Activated CD8-positive, alpha-beta T cell treated with anti-CD3 and anti-CD28 coated beads, Interleukin-2, amount 10 ng/mL, durations not matched to agents 7 days and 5 days (primary cell): ENCODE measurements at places on chromosomes 3 and 15. TPM values are rescaled to one million over a fixed set of nuclear protein-coding genes. Genes with fewer than 3 reads are reported as not detected.

DNA sequence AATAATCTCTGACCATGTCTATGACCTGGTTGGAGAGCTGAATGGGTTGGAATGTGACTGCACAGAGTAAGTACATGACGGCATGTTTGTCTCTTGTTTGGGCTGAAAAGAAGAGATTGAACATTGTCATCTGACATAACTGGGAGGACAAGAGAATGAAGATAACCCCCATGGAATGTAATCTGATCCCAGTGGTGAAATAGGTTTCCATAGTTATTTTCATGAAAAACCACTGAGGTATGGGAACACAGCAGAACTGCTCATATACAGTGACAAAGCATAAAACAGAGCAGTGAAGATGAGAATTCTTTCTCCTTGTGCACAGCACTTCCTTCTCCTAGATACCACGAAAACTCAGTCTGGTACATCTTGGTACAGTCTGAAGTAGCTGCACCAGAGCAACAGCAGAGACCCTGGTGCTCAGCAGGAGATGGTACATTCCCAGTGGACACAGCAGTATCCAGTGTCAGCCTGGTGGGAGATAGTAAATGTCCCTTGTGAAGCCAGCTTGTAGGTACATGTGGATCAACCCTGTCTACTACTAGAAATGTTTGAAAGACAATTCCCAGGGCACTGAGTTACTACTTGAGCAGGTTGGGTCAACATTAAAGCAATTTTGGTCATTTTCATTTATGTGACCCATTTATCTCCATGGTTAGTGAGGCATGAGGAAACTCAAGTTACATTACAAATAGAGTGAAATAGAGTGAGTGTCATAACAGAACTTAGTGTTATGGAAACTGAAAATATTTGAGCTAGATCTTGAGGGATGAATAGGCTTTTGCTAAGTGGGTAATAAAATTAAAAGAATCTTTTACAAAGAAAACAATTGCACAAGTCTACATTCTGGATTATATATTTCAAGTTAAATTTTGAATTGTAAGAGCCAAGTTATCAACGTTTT, 178.3 kb downstream of the SUCNR1 start:
- no peak for DNase-seq

GRCh38 chr15:30958219-30958618, 33.2 kb downstream of the MTMR10 start:
- DNase-seq: no peak

GRCh38 chr3:136644212-136644611, 108.0 kb downstream of the STAG1 start:
- no peak for DNase-seq

DNA sequence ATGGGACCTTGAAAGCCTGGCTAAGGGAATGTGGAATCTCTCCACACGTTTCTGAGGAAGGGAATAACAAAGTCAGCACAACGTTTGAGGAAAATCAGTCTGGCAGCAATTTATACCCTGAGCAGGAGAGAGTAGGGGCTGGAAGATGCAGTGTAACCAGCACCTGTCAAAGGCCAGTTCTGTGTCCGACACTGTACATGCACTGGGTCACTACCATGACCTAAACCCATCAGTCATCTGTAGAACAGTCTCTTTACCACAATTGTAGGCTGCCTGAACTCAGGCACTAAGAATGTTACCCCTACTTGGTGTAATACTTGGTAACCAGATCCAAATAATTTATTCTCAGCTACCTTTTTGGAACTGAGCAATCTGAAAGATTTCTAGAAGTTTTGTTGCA, 113.4 kb downstream of the FEZF2 start:
- no peak for DNase-seq

CCNB2 gene
- 107 TPM for total RNA-seq

PLCB2 gene
- total RNA-seq: 160 TPM
